AG04449 (cell line): ENCODE measurements at places on chromosomes 6 and 20.
A peak's percentile ranks its signal among the peaks of the same experiment; 100 is the strongest.

- DNase-seq: peak; percentile 87
Observed at GRCh38 chr6:85660181-85660611, 17.5 kb upstream of the SYNCRIP start.

GRCh38 chr20:48115502-48115901, 330.2 kb upstream of the SULF2 start:
- no peak for DNase-seq

GRCh38 chr20:32968478-32969241, 35.6 kb downstream of the SUN5 start:
- no peak for DNase-seq

- DNase-seq: no peak
Observed at GRCh38 chr20:29878281-29878741, 1379.2 kb upstream of the DEFB115 start.

- DNase-seq: no peak
Observed at GRCh38 chr6:151213352-151213751, 26.4 kb upstream of the AKAP12 start.

DNA sequence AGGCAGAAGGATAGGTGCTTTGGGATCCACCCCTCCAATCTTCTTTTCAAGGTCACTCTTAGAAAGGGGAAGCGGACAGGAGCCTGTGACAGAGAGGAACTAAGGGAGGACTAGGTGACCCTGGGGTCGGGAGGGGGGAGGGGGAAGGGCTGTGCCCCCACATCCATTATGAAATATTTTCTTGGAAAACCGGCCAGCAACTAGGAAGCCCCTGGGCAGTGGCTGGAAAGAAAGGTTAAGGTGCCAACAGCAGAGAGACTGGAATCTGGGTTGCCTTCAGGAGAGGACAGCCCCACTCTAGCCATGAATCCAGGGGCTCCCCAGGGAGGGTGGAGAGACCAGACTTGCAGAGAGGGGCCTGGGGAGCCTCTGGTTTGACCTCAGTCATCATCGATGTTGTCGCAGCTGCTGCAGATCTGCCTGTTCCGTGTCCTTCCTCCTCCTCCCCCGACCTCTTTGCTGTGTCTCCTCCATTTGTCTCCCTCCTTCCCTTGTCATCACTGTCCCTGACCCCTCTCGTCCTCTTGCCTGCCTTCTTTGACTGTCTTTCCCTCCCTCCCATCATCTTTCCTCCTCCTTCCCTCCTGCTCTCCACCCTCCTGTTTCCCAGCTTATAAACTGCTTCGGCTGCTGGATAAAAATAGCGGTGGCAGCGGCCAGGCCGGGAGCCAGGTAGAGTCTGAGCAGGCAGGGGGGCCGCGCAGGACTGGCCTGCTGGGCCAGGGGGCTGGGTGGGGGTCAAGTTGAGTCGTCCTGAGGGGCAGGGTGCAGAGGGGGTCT, 3.2 kb downstream of the SLC29A1 start:
- DNase-seq: no peak

- no peak for DNase-seq
Observed at GRCh38 chr6:5995949-5996713, 10.6 kb downstream of the NRN1 start.

DNA sequence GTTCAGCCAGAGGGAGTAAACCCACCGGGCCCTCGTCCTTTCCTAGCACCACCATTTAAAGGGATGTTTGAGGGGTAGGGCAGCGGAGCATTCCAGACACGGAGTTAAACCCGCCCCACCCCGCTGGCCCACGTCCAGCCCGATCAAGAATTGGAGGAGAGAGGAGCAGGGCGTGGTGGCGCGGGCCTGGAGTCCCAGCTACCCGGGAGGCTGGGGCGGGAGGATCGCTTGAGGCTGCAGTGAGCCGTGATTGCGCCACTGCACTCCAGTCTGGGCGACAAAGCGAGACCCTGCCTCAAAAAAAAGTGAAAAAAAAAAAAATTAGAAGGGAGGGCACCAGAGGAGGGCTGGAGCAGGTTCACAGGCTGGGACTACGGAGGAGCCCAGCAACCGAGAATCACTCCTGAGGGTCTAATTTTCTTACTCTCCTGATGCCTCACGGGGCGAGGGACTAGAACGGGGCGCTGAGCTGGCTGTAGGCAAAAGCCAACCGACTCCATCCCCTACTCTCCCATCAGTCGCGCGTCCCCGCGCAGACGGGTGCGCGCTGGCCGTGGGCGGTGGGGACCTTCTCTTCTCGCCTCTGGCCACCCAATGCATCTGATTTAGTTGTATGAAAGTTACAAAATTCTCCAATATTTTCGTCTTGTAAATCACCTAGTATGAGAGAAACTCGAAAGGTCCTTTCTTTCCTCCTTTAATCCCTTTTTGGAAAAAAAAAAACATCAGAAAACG, 6.1 kb upstream of the HSPA1B start:
- no peak for DNase-seq

DNA sequence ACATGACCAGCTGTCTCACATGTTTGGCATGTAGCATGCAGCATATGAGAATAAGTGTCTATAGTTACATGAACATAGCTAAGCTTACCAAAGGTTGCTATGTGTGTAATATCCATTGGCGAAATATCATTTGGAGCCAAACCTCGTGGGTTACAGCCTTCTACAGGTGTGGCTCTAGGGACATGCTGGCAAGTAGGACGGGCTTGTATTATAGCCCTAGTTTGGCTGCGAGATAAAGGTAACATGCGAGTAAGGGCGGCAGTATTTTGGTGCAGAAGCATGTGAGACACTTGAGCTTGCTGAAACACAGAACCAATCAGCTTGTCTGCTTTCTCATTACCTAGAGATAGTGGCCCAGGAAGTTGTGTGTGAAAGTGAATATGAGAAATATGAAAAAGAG, 6.5 kb upstream of the ABHD12 start:
- DNase-seq: no peak

- no peak for DNase-seq
Observed at GRCh38 chr20:63567386-63568169, 6.5 kb downstream of the HELZ2 start.
